Cerebellar nuclear complex (tissue), 1 donor: ENCODE measurements at places on chromosomes 2 and 18.

DNA sequence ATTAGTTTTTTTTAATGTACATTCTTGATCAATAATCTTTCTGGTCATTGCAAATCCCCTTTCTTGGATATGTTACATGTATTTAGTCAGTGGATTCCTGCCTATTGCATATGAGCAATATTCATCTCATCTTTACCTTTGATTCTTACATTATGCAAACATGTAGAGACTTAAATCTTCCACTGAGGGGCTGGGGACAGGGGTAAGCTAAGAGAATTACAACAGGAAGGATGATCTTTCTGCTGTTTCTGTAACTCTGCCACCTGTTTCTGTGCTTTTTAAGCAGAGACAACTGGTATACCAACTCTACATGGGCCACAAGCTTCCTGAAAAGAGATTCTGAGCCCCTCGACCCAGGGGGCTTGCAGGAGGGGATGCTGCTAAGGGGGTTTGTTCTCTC, 68.6 kb downstream of the RND3 start:
- DNase-seq, result no peak

GRCh38 chr18:37714691-37715090, 149.1 kb upstream of the CELF4 start:
- DNase-seq, result no peak

DNA sequence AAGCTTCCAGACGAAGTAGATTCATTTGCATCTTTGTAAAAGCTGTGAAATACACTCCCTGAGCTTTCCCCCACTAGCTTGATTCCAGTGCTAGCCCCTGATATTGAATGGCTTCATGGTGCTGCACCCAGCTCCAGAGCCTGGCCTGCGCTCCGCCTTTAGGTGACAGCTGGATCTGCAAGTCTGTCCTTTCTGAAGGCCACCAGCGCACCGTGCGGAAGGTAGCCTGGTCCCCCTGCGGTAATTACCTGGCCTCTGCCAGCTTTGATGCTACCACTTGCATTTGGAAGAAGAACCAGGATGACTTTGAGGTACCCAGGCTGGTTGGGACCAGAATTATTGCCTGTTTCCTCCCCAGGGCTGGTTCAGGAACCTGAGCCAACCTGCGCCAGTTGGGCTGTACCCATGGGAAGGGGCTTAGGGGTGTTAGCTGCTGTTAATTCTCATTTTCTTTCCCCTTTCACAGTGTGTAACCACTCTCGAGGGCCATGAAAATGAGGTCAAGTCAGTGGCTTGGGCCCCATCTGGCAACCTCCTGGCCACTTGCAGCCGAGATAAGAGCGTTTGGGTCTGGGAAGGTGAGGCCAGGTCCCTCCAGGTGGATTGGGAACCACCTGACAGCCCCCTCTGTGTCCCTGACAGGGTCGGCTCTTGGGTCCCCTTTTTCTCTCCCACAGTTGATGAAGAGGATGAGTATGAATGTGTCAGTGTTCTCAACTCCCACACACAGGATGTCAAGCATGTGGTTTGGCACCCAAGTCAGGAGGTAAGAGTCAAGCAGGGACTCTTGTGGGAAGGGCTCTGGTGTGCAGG, 1.3 kb downstream of the CIAO1 start:
- DNase-seq, result no peak

- no peak for DNase-seq
These were observed 15.9 kb downstream of the KIDINS220 start for GRCh38 chr2:8821276-8822217.

GRCh38 chr2:207883002-207883780, 113.5 kb upstream of the FZD5 start:
- no peak for DNase-seq

- peak; percentile 63 for DNase-seq
These were observed 656 bp downstream of the UNC80 start for GRCh38 chr2:209772290-209772685.

DNA sequence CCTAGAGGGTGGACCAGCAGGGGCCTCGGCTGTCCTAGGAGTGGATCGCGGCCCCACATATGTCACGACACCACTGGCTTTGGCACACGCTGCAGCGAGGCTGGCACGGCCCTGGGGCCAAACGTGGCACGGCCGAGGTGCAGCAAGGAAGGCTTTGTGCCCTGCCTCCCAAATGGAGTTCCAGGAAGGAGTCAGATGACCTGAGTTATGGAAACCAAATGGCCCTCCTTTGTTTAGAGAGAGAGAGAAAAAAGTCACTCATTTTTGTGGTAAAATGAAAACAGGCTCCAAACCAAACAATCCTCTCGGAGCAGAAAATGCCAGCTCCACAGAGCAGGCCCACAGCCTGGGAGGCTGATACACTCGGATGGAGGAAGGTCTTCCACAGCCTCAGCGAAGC, 105.6 kb downstream of the ANTXR1 start:
- DNase-seq, result no peak

- no peak for DNase-seq
These were observed 8.3 kb downstream of the C2orf81 start for GRCh38 chr2:74413001-74413698.

DNA sequence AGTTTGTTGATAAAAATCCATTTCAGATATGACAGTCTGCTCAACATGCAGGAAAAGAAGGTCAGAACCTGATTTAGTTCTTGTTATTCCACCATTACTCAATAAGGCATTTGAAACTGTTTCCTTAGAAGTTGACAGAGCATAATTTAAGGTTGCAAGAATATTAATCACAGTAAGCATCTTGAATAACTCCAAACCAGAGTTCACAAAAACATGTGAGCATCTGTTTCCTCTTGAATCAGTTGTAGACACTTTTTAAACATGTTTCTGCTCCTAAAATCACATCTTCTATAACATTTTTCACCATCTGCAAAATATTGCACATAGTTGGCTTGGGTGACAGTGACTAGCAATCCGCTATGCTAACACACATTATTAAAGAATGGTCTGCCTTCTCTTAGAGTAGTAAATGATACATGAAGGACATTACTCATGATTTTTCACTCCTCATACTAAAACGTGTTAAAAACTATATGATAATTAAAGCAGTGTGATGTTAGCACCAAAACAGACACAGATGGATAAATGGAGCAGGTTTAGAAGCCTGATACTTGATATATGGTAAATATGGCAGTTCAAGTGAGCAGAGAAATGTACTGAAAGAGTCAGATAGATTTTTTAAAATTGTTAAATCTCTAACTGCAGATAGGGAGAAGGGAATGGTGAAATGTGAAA, 30.3 kb downstream of the AKAIN1 start:
- DNase-seq, result no peak

- no peak for DNase-seq
These were observed 248.6 kb downstream of the NEDD4L start for GRCh38 chr18:58292638-58293037.

DNA sequence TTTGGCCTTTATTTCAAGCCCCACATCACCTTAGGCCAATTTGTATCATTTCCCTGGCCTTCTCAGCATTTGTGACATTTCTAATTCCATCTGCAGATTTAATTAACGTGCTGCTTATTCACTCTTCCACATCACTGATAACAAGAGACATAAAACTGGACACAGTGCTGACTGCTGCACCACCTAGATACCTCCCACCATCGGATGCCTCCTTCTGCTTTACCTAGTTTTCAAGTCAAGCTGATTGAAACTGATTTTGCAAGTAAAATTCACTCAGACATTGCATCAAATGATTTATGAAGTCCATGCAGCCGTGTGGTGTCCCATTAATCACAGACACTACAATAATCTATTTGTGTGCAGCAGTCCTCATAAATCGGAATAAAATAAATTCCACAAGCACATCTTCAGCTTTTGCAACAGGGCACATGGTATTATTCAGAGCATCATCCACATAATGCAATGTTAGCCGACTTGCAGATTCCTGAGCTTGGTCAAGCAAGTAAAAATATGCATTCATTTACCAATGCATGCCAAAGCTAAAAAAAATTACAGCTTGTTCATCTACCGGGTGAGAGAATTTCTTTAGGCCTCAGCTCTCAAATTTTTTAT, 15.9 kb upstream of the CRIM1 start:
- no peak for DNase-seq
